ENCODE measurements at places on chromosomes 6 and 20.
A peak's percentile ranks its signal among the peaks of the same experiment; 100 is the strongest.

- no peak for DNase-seq
These were observed 39.0 kb upstream of the SLCO4A1 start for GRCh38 chr20:62603021-62603906.

DNA sequence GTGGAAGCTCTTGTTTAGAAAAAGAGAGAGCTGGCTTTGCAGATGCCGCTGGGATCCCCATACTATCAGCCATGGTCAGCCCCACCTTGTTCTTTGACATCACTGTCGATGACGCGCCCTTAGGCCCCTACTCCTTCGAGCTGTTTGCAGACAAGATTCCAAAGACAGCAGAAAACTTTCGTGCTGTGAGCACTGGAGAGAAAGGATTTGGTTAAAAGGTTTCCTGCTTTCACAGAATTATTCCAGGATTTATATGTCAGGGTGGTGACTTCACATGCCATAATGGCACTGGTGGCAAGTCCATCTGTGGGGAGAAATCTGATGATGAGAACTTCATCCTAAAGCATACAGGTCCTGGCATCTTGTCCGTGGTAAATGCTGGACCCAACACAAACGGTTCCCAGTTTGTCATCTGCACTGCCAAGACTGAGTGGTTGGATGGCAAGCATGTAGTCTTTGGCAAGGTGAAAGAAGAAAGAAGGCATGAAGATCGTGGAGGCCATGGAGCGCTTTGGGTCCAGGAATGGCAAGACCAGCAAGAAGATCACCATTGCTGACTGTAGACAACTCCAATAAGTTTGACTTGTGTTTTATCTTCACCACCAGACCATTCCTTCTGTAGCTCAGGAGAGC lies 2.4 kb upstream of the BLCAP start:
- DNase-seq = no peak

- no peak for DNase-seq
These were observed 2.7 kb downstream of the FOXC1 start for GRCh38 chr6:1612299-1612973.

- DNase-seq = peak; percentile 93
These were observed 12.1 kb upstream of the RAMACL start for GRCh38 chr6:166598441-166599138.

DNA sequence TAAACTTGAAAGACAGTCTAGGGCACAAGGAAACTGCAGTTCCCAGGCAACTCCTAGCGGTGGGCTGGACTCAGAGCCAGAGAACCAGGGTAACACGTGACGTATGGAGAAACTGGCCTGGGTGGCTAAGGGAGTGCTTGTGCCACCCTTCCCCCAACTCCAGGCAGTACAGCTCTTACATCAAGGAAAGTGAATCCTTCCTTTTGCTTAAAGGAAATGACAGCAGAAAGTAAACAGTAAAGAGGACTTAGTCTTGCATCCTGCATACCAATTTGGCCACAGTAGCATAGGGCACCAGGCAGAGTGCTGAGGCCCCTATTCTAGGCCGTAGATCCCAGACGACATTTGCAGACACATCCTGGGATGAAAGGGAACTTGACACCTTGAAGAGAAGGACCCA lies 322.8 kb downstream of the CD109 start:
- no peak for DNase-seq

- peak; percentile 24 for DNase-seq
These were observed 392.4 kb downstream of the BMP2 start for GRCh38 chr20:7159903-7160302.

DNA sequence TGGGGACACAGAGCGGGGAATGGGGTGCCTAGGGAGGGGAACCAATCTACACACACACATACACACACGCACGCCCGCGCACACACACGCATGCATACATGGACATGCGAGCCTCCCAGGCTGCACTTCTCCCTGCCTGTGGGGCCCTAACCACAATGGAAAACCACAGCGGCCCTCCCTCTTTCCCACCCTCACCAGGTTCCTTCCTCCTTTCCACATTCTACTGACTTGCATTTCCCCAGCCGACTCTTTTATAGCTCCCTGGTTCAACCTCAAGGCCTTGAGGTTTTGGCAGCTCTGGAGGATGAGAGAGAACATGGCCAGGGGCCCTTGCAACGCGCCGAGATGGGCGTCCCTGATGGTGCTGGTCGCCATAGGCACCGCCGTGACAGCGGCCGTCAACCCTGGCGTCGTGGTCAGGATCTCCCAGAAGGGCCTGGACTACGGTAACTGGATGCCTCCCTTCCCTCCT lies at the start of gene BPI:
Gene BPI, plus strand, starts transcription at position 249 of the 472 bp plus-strand sequence. Its CDS starts 68 bp downstream, at position 317.
- DNase-seq = no peak

DNA sequence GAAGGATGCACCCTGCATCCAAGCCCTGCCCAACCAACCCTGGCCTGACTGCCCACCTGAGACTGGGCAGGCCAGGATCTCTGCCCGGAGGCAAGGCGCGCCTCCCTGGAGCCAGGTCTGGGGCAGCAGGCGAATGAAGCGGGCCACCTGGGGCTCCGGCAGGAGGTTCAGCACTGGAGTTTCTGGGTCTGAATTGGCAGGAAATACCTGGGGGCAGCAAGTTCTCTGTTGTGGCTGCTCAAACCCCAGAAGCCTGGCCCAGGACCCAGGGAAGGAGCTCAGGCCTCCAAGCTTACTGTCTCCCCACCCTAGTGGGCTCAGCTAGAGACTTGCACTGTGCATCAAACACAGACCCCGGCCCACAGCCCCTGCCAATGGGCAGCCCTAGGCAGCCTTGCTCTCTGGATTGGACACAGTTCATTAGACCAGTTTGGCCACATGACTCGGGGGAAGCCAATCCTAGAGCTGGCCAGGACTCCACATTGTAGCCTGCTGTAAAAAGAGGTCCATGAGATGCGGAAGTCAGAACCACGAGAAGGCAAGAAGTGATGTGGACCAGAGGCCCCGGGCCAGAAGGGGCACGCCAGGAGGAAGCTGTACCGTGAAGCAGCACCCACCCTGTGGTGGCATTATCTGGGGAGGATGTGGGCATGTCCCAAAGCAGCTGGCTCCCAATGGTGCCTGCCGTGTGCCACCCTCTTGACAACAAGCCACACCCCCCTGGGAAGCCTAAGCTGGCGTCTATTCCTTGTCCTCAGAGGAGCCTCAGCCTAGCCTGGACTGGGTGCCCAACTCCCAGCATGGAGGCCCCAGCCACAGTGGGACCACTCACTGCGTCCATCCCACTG lies 3.1 kb downstream of the CPXM1 start:
- DNase-seq = no peak

Data from fibroblast of gingiva (primary cell).